Mesenteric fat pad (tissue), 1 donor: ENCODE measurements at places on chromosomes 7 and 10. TPM values are rescaled to one million over a fixed set of nuclear protein-coding genes. Genes with fewer than 3 reads are reported as not detected.
A peak's percentile ranks its signal among the peaks of the same experiment; 100 is the strongest.

- DNase-seq, result no peak
Measured at GRCh38 chr10:71359364-71360046, 37.2 kb upstream of the CDH23 start.

Gene PIP
- total RNA-seq, result not detected

DNA sequence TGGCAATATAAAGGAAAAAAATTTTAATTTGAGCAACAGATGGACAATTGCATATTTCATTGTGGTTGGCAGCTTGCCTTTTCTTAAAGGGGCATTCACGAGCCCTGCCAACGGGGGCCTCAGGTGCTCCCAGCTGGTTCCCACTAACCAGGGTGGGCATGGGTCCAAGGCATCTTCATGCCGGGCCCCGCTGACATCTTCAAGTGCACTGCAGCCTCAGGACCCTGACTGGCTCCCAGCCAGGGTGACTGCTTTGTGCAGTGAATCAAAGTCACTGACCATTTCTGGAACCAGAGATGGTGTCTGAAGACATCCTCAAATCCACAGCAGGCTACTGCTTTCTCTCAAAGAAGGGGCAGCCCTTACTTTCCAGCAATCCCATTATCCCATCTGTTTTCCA is 275.2 kb upstream of the MGMT start:
- peak; percentile 72 for DNase-seq

DNA sequence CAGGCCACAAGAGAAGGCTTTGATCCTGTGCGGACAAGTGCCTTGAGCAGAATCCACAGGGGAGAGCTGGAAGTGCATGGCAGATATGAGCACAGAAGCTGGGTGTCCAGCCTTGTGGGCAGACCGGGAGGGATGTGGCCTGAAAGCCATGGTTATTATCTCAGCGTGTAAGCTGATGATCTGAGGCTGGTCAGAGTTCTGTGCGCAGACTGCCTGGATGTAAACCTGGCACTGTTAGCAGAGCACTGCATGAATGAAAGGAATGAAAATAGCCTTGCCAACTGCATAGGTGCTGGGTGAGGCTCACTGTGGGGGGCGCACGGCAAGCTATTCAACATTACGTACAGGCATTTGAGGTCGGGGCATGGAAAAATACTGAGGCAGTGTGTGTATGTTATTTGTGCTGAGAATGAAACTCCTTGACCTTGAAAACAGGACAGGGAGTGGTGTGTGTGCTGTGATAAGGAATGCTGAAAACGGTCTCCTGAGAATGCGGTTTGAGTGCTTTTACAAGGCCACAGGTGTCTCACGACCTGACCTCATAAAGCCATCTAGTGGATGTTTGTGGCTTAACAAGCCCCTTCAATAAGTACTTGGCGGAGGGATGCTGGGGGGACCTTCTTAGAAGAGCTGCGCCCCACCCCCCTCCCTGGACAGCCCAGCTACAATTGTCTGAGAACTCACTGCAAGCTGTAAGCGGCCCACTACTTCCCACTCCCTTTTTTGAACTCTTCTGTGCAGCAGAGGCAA is 18.7 kb downstream of the AKR1C1 start:
- DNase-seq, result no peak

DNA sequence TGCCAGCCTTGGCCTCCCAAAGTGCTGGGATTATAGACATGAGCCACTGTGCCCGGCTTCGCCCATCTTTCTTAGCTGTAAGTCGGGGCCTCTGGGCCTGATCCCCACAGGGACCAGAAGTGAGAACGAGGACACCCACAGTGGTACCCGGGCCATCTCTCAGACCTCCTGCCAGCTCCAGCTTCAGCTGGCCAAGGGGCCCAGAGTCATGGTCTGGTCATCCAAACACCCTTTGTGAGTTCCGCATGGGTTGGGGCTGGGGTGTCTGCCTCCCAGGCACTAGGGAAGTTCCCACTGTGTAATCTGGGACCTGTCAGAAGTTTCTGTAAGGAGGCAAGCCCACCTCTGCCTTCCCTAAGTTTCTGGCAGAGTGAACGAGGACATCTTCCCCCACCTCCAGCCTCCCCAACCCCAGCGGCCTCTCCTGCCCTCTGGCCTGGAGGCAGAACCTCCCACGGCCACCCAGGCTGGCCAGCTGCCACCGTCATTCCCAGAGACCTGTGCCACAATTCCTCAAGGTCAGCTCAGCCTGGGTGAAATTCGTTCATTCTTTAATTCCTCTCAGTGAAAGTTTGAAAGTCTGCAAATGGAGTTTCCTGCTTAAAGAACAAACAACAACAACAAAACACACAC is 19.5 kb upstream of the FOXL3 start:
- no peak for DNase-seq

Gene PTN
- total RNA-seq, result 10.3 TPM

- no peak for DNase-seq
Measured at GRCh38 chr7:12539681-12540080, 30.8 kb upstream of the SCIN start.
